ENCODE measurements at places on chromosomes 4 and X.

GRCh38 chr4:80266902-80267380 lies 477 bp downstream of the FGF5 start:
- DNase-seq = no peak

- DNase-seq = no peak
Measured at GRCh38 chr4:113142351-113142750, 92.9 kb downstream of the ANK2 start.

- no peak for DNase-seq
Measured at GRCh38 chr4:53956053-53956452, 108.4 kb downstream of the CHIC2 start.

GRCh38 chrX:56530011-56530410 lies 33.4 kb upstream of the UBQLN2 start:
- no peak for DNase-seq
